ENCODE measurements at places on chromosomes 4 and X.

GRCh38 chrX:9286234-9286633 lies 178.6 kb upstream of the TBL1X start:
- no peak for DNase-seq

DNA sequence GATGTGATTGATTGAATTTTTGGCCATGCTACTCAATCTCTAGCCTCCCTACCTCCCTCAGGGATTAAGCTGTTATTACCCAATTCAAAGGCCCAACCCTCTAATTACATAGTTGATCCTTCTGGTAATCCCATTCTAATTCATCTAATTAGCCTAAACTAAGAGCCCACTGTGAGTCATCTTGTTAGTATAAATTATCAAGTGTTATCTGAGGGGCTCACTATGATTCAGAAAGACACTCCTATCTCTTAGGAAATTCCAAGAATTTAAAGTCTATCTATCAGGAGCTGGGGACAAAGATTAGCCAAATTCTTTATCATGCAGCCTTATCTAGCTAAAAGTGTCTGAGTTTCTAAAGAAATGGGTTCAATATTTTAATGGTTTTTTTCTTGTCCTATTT lies 32.9 kb upstream of the VEGFC start:
- no peak for DNase-seq

- no peak for DNase-seq
Observed at GRCh38 chr4:41933997-41934503, 1.2 kb upstream of the TMEM33 start.

DNA sequence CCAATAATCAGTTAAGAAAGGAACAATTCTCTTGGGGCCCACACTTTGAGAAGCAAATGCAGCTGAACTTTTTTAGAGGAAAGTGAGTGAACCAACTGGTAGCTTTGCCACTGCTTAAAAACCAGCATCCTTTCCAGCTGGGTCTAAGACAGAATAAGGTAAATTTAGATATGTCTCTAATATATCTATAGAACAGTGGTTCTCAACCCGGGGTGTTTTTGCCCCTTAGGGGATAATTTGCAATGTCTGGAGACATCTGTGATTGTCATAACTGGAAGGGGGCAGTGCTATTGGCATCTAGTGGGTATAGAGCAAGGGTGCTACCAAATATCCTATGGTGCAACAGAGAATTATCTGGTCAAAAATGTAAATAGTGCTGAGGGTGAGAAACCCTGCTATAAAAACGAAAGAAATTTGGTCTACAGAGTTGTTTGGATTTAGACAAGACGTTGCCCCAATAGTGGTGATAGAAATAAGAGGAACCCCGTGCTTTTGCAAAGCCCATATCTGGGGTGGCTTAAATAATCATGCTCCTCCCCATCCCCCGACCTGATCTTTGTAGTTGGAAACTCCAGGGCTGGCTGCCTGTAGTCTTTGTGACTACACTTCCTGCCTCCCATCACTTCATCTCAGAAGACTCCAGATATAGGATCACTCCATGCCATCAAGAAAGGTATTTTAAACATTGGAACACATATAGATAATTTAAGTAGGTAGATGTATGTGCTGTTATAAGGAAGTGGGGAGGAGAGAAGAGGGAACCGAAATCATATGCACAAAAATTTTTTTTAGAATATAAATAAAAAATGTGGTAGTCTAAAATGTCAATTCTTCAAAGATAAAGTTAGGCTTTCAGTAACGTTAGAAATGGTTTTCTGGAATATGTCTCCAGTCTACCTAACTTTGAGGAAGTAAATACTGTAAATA lies at the start of gene TLR7:
TSS of gene TLR7 (plus strand) at position 622 of the 927 bp plus-strand sequence. CDS start 507 bp downstream, outside the sequence.
- no peak for DNase-seq

GRCh38 chr4:100533741-100534140 lies 15.9 kb upstream of the EMCN start:
- no peak for DNase-seq

GRCh38 chrX:41382714-41383645 lies 49.0 kb downstream of the DDX3X start:
- DNase-seq, result no peak

- DNase-seq, result no peak
Observed at GRCh38 chrX:124209792-124210576, 122.5 kb upstream of the TEX13D start.

DNA sequence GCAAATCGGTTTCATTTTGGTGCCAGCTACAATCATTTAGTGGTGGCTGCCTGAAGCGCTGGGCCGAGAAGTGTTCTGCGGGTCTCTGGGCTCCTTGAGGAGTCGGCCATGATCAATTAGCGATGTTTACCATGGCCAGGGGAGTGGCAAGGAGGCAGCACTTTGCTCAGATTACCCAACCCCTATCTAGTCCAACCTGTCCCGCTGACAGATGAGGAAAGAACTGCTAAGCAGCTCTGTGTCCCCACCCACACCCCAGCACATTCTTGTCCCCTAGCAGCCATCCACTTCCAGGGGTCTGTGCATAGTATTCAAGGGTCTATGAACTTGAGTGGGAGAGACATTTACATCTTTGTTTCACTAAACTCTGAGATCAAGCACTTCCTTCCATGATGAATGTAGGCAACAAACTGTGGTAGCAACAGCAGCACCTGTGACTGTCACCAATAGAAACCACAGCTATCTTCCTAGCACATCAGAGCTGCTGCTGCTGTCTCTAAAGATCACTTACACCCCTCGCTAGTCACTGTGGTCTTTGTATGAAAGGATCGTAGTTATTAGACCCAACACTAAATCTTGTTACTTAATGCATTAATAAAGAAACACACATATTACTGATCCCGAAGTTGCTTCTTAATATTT lies 331.6 kb downstream of the BCOR start:
- DNase-seq, result no peak

GRCh38 chr4:37687681-37688080 lies 1.5 kb upstream of the RELL1 start:
- DNase-seq, result no peak

GRCh38 chr4:1318488-1319213 lies 28.4 kb upstream of the UVSSA start:
- DNase-seq, result no peak

DNA sequence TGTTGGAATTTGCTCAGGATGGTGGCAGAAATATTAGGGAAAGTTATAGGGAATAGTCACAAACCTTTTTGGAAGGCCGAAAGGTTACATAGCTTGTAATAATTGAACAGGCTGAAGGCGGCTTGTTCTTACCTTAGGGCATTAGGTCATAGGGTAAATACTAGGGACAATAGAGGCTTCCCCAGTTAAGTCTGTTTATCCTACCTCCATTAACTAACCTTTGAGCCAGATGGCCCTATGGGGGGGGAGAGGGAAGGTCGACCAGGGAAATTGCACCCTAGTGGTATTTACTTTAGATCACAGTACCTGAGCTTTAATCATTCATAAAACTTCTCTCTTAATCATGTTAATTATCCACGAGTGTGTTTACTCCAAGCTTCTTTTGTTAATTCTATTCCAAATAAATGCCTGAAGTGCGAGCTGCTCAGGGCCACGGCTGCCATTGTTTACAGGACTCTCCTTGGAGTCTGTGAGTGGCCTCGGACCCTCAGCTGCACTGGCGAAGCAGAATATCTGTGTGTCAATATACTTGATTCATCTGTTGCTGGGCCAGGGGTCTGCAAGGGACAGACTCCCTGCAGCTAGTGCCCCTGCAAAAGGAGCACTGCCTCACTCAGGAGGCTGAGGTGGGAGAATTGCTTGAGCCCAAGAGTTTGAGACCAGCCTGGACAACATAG lies 22.9 kb downstream of the PAGE2 start:
- no peak for DNase-seq

- no peak for DNase-seq
Observed at GRCh38 chr4:105453550-105454205, 20.2 kb downstream of the PPA2 start.

GRCh38 chrX:16113978-16114565 lies 9.3 kb upstream of the GRPR start:
- DNase-seq, result no peak

GRCh38 chr4:69773484-69773883 lies 13.1 kb upstream of the SULT1B1 start:
- DNase-seq, result no peak

- DNase-seq, result no peak
Observed at GRCh38 chr4:4249866-4250265, 1.8 kb upstream of the TMEM128 start.

DNA sequence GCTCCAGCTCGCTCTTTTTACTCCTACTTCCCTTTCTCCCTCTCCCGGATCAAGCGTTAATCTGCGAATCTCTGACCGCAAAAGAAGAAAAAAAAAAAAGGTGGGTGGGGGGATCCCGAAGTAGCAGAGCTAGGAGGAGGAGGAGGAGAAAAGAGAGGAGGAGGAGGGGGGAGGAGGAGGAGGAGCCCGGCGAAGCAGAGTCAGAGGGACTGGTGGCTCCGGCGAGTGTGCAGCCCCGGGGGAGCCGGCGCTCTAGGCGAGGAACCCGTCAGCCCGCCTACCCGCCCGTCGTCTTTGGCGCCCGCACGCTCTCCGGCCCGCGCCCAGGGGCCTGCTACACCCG lies at the start of gene NHSL2:
TSS of gene NHSL2 (plus strand) at position 203 of the 343 bp plus-strand sequence.
- DNase-seq, result no peak

DNA sequence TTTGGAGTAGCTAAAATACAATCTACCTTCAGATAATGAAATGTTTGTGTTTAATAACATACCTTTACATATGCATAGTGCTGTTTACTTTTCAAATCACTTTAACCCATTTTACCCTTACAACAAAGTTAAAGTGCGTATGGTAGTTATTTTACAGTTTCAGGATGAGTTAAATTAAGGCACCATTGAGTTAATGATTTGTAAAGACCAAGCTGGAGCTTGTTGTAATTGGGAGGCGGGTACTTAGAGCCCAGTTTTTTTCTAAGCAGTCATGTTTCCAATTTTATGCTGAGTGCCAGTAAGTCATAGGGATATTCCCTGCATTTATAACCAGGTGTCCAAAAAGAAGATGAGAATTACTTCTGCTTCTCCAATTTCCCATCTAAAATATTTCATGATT lies 84.2 kb upstream of the NRK start:
- DNase-seq, result no peak

- no peak for DNase-seq
Observed at GRCh38 chr4:37590016-37590415, 96.2 kb downstream of the RELL1 start.

- no peak for DNase-seq
Observed at GRCh38 chr4:24094726-24095125, 204.9 kb upstream of the PPARGC1A start.

- no peak for DNase-seq
Observed at GRCh38 chr4:118732591-118733330, 47.6 kb downstream of the METTL14 start.

DNA sequence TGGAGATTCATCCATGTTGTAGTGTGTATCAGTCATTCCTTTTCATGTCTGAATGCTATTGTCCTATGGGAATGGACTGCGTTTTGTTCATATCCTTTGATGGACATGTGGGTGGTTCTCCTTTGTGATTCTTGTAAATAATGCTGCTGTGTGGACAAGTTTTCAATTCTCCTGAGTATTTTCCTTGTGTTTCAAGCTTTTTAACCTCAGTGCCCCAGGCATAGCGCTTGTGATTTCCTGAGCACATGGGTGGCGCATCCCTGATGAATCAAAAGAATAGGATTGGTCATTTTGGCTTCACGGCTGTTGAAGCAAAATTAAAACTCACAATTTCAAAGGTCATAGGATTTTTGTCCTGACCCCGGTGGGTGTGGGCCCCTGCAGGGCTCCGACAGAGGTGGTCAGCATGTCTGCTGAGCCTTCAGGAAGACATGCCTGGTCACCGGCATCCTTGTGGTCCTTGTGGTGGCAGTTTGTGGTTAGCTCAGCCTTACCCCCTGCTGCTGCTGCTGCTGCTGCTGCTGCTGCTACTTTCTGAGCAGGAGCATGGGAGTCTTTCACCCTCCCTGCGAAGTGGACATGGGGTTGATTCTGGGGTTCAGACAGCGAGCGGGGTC lies 30.0 kb downstream of the SHROOM2 start:
- no peak for DNase-seq

- DNase-seq, result no peak
Observed at GRCh38 chr4:102725229-102725628, 35.5 kb downstream of the MANBA start.

DNA sequence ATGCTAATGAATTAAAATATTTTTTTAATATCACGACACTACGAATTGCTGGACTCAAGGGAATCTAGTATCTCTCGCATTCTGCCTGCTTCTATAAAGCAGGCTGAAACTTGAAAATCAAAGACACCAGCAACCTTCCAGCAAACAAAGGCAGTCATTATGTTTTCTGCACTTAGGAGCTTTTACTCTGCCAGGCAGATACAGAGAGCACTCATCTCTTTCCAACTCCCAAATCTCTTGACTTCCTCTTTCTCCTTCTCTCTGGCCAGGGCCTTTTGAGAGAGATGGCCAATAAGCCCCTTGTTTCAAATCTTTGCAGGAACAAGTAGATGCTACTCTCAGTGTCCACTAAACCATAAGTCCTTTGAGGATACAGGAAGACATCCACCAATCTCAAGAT lies 95.2 kb upstream of the KLF3 start:
- no peak for DNase-seq

DNA sequence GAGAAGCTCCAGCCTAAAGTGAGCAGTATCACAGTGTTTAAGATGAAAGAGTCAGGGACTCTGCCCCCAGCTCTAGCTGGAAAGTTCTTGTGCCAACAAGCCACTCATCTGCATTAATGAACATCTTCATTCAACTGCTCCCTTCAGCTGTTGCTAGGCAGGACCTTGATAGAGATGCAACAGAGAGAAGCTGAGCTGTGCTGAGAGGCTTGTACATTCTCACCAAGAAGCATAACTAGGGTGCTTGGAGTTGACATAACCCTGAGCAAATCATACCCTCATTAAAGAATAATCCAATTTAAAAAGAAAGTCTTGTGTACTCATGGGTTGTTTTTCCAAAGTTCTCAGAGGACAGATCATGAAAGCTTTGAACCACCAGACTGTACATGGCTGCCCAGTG lies 63.2 kb downstream of the ATXN3L start:
- DNase-seq, result no peak

DNA sequence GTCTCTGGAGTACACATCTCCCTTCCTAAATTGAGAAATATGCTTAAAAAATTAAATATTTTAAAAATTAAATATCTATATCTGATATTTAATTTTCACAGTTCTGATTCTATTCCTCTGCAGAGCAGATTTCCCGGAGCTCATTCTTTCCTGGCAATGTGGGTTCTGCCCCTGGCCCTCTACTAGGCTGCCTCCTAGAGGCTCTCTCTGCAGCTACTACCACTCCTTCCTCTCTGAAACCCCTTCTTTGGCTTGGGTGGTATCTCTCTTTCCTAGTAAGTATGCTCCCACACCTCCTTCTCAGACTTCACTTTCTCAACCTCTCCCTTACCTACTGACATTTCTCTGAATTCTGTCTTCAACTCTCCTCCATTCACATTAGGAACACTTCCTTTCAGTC lies 45.3 kb downstream of the RPGR start:
- no peak for DNase-seq

DNA sequence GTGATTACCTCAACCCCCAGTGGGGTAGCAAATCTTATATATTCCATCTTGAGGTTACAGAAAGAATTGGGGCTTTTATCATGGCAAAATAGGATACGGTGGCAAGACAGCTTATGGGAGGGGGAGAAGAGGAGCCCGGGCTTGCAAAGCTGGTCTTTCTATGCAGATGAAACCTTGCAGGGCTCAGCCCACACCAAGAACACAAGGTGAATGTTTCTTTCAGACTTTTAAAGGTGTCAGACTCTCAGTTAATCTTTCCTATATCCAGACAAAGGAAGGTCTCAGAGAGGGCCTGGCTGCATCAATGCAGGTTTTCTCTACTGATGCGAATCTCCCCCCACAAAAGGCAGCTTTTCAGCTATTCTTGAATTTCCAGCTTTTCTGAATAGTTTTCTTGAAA lies 59.9 kb upstream of the WDR17 start:
- DNase-seq, result no peak

- no peak for DNase-seq
Observed at GRCh38 chr4:159677521-159677920, 574.6 kb downstream of the RAPGEF2 start.

Measured in activated CD8-positive, alpha-beta memory T cell treated with anti-CD3 and anti-CD28 coated beads for 4 hours (primary cell).